GM23248 (cell line): ENCODE measurements at places on chromosomes 3 and 15. TPM values are rescaled to one million over a fixed set of nuclear protein-coding genes. Genes with fewer than 3 reads are reported as not detected.

DNA sequence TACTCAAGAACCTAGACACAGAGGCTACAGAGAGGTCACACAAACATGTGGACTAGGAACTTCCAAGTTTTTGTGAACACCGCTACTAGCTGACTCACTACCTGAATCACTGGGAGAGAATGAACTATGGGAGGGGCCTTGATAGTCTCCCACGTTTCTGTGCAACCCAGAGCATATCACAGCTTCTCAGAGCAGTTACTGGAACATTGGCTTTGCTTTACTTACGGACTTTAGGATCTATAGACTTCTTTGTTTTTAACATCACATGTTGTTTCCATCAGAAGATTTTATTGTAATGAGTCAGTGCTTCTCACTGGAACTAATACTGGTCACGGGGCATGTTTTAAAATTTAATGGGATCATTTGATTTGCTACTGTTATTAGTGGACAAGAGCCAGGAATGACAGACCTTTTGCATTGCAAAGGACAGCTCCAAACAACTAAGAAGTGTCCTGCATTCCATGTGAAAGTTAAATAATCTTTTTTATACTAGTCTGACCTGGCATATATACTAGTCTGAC is 35.6 kb downstream of the RTP4 start:
- H3K27me3 ChIP-seq = no peaks in the 10 kb centered on the region
- H3K4me3 ChIP-seq = peak overlapping the region; percentile 16
- peak overlapping the region; percentile 66 for H3K27ac ChIP-seq
- no peaks in the 10 kb centered on the region for H3K36me3 ChIP-seq
- DNase-seq = peak; percentile 95

GRCh38 chr3:62559831-62560445 is 186.6 kb upstream of the FEZF2 start:
- H3K27me3 ChIP-seq = no peaks in the 10 kb centered on the region
- H3K4me3 ChIP-seq = no peak overlapping the region
- H3K27ac ChIP-seq = no peak overlapping the region
- peaks cover 22% of the 10 kb centered on the region for H3K4me1 ChIP-seq
- no peaks in the 10 kb centered on the region for H3K36me3 ChIP-seq

DNA sequence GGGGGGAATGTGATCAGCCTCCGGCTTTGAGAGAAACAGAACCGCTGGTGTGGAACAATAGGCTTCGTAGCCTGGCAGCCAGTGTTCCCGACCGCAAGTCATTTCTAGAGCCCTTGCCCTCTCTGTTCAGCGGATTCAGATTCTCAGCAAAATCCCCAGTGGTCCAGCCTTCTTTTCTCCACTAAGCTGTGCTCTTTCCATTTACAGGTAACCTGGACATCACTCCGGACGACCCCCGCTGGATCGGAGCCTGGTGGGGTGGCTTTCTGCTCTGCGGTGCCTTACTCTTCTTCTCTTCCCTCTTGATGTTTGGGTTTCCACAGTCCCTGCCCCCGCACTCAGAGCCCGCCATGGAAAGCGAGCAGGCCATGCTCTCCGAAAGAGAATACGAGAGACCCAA is 250.6 kb downstream of the SLCO3A1 start:
- H3K36me3 ChIP-seq = no peaks in the 10 kb centered on the region
- no peak for DNase-seq
- H3K4me3 ChIP-seq = no peak overlapping the region
- no peaks in the 10 kb centered on the region for H3K4me1 ChIP-seq
- H3K27me3 ChIP-seq = no peaks in the 10 kb centered on the region
- H3K27ac ChIP-seq = no peak overlapping the region

Gene CCDC33
- not detected in 2 replicates for polyA plus RNA-seq

Gene DVL3
- 31.1 and 42.7 TPM in 2 replicates for polyA plus RNA-seq

Gene TCTA
- 52.2 and 55.0 TPM in 2 replicates for polyA plus RNA-seq

Gene PCNP
- 175 and 178 TPM in 2 replicates for polyA plus RNA-seq
